ENCODE measurements at places on chromosomes 13 and 19.

DNA sequence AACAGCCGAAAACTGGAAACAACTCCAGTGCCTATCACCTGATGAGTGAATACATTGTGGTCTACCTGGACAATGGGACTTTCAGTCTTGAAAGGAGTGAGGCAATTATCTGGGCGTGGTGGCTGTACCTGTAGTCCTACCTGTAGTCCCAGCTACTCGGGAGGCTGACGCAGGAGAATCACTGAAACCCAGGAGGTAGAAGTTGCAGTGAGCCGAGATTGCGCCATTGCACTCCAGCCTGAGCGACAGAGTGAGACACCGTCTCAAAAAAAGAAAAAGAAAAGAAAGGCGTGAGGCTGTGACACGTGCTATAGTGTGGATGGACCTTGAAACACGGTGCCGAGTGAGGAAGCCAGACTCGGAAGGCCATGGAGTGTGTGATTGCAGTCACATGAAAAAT is 4.1 kb upstream of the NTN5 start:
- DNase-seq = no peak

- no peak for DNase-seq
Observed at GRCh38 chr19:48746738-48747575, at the start of gene IZUMO1. Gene IZUMO1, minus strand, starts transcription at chr19:48746909. Its CDS starts 1,050 bp downstream, at chr19:48745859.

GRCh38 chr19:46824890-46825730 is 25.5 kb downstream of the AP2S1 start:
- no peak for DNase-seq

DNA sequence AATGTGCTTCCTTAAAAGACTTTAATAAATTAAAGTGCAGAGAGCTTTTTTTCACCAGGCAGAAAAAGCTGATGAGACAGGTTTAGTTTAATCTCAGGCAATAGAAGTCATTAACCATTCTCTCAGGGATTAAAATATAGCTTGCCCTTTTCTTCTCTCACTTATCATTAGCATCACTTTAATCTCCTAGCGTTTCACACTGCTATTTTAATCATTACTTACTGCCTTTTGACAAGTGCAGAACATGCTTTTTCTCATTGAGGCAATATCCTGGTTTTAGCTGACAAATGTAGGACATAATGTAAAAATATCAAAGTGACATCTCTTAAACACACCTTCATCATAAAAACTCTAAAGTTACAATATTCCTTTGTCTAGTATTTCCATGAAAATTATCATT is 94.6 kb downstream of the DACH1 start:
- DNase-seq = no peak

- no peak for DNase-seq
Observed at GRCh38 chr19:58374200-58374599, 6.6 kb downstream of the ZNF837 start.

DNA sequence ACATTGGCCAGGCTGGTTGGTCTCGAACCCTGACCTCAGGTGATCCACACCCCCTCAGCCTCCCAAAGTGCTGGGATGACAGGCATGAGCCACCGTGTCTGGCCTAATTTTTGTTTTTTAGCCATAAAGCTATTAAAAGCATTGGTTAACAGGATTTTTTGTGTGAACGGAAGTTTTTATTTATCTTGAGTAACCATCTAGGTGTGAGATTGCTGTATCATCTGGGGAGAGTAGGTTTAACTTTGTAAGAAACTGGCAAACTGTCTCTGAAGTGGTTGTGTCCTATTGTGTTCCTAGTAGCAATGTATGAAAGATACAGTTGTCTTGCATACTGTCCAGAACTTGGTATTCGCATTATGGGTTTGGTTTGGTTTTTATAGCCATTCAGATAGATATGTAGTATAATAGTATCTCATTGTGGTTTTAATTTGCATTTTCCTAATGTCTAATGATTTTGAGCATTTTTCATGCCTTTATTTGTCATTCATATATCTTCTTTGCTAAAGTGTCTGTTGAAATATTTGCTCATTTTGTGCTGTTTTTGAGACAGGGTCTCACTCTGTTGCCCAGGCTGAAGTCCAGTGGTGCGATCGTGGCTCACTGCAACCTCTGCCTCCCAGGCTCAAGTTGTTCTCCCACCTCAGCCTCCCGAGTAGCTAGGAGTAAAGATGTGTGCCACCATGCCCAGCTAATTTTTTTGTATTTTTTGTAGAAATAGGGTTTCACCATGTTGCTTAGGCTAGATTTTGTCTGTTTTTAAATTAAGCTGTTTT is 13.5 kb upstream of the PLEKHF1 start:
- no peak for DNase-seq

- no peak for DNase-seq
Observed at GRCh38 chr13:35927567-35928021, 203.6 kb downstream of the DCLK1 start.

DNA sequence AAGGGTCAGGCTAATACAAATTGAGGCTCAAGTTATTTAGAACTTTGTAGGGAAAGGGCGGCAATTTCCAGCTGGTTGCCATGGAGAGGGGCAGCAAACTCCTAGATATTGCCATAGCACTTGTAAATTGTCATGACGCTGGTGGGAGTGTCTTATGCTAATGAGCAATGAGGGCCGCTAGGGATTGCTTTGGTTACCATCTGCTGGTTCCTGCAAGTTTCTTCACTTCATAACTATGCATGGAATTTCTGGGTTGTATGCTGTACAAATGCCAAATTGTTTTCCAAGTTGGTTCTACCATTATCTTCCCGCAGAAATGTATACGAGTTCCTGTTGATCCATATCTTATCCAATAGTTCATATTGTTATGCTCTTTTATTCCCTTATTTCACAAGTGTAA is 1339.4 kb downstream of the EFNB2 start:
- DNase-seq = no peak

DNA sequence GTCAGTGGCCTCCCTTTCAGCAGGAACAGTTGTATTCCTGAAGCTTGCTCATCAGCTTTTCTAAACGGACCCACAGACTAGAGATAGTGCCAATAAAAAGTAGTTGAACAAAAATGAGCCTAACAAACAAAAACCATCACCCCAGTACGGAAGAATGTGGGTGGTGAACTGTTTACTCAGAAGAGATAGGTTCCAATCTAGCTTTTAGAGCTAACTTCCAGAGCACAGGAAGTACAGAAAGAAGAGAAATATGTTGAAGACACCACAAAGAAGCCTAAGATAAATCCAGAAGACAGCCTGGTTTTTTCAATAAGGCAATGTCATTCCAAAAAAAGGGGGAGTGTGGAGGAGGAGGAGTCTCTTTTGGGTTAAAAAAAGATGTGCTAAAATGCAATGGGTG is 2.8 kb upstream of the LMO7 start:
- DNase-seq = no peak

- DNase-seq = no peak
Observed at GRCh38 chr13:33109801-33110200, 93.6 kb downstream of the KL start.

- DNase-seq = no peak
Observed at GRCh38 chr19:39423258-39424086, 11.0 kb downstream of the PLEKHG2 start.

DNA sequence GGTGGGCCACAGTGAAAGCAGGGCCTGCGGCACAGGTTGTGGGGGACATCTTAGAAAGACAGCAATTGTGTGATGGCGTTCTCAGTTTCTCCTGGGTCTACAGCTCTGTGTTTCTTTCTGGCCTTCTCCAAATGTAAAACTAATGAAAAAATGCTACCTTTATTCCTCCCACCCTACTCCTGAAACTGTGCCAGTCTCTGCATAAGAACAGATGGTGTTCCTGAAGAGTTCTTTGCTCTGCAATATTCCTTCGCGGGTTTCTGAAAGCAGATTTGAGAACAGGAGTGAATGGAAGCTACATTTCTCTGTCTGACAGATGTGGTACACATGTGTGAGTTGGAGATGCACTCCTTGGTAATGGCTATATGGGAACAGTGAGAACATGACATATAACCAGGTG is 18.0 kb upstream of the LRCH1 start:
- DNase-seq = no peak

GRCh38 chr19:3183721-3184641 is 1.7 kb upstream of the NCLN start:
- DNase-seq = no peak

GRCh38 chr13:72760189-72760588 is 21.5 kb downstream of the DIS3 start:
- DNase-seq = no peak

- DNase-seq = no peak
Observed at GRCh38 chr13:94761407-94761806, 49.1 kb upstream of the SOX21 start.

DNA sequence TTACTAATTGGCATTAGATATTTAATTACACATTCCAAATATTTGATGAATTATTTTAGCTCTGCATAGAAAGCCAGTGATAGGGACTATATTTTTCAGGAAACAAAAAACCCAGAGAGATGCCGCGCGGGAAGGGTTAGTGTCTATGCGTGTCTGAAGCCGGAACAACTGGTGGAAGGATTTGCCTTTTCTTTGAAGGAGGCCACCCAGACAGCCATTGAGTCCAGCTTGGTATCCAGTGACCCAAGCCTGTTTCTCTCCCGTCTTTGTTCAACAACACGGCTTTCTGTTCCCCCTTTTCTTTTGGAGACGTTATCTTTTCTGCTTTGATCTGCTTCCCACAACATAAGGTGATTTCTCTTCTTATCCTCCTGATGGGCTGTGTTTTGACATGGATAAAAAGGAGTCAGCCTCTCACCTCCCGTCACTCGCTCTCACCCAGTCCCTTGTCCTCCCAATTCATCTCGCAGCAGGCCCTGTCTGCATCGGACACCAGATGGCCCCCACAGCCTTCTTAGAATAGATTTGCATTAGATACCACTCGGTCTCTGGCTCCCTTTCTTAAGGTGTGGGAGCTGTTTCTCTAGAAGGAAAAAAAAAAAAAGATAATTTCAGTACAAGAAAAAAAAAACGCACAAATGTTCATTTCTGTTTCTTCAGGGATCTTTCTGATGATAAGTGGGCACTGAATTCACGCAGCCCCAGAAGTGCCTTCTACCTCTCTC is 361.8 kb downstream of the ZNF536 start:
- DNase-seq = no peak

DNA sequence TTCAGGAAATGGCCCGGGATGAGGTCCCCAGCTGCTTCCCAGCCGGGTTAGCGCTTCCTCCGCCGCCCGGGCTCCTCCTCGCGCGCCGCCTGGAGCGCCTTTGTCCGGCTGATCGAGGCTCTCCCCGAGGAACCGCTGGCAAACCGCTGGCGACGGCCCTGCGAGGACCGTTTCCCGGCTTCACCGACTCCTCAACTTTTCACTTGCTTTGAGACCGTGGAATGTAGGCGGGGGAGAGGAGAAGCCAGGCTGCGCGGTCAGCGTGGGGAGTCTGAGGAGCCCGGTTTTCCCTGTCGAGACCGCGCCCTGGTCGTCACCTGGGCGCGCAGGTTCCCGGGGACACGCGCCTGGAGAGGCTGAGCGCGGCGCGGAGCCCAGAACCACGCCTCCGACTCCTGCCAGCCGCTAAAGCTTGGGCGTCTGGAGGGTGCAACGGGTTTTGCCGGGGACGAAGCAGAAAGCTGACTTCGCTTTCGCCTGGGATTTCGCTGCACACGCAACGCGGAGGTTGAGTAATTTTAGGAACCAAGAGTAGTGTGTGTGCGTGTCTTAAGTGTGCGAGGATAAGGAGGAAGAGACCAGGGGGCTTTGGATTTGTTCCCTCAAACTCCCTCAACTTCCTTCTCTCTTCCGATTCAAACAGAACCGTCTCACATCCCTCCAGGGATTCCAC is 7.3 kb upstream of the DGKH start:
- DNase-seq = no peak

Data from stimulated activated CD8-positive, alpha-beta memory T cell treated with anti-CD3 and anti-CD28 coated beads, Interleukin-4, amount 100 ng/mL, for 1 hour (primary cell).